GM13977 (cell line): ENCODE measurements at places on chromosomes 1 and 21.
A peak's percentile ranks its signal among the peaks of the same experiment; 100 is the strongest.

DNA sequence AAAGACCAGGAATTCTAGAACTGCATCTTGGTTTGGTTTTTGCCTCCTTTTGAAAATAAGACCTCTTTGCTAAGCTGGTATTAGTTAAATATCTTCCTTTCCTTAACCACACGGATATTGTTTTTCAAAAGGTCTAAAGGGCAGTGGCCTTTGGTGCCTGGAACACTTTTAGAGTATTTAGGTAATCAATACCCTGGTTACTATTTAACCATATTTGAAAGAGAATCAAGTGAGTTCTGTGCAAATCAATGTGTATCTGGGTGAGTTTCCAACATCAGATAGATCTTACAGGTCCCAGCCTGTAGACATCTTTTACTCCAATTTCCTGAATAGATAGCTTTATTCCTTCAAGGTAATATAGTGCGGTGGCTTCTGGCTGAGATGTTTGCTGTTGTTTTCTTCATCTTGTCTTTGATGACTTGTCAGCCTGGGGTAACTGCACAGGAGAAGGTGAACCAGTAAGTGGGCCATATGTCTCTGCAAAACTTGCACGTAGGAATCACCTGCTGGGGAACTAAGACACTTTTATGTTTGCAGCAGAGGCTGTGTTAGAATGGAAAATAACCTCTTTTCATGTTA is at the start of gene C8A:
Gene C8A, plus strand, starts transcription at position 277 of the 579 bp plus-strand sequence. Its CDS starts 105 bp downstream, at position 382.
- DNase-seq = no peak

GRCh38 chr1:244406337-244406736 is 45.4 kb downstream of the ADSS2 start:
- DNase-seq = peak; percentile 48

GRCh38 chr1:217846733-217847132 is 215.6 kb downstream of the SPATA17 start:
- DNase-seq = no peak

- DNase-seq = peak; percentile 62
These were observed 26.8 kb downstream of the PTTG1IP start for GRCh38 chr21:44846485-44847260.
